T-helper 17 cell (primary cell): ENCODE measurements at places on chromosomes 1 and 21.

DNA sequence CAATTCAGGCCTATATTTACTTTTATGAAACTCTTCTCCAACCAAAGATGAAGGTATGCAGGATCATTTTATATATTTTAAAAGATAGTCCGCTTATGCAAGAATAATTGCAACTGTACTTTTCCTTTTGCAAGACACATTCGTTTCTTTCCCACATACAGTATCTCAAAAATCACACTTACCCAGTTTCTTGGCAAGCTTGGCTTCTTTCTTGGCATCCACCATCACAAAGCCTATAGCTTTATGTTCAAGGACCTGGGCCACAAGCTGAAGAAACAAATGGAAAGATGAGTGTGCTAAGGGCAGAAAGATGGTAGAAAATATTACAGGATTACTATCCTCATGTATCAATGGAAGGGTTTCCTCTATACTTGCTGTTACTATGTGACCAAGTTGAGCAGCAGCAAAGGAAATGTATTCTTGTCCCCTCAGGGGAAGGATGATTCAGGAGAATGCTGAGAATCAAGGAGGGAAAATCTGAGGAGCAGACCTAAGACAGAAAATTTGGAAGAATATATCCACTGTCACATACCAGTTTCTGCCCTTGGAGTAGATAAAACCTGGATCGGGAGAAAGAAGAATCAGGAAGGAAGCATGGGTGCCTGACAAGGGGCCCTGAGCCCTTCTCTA is 23.8 kb downstream of the CASQ2 start:
- DNase-seq = no peak

DNA sequence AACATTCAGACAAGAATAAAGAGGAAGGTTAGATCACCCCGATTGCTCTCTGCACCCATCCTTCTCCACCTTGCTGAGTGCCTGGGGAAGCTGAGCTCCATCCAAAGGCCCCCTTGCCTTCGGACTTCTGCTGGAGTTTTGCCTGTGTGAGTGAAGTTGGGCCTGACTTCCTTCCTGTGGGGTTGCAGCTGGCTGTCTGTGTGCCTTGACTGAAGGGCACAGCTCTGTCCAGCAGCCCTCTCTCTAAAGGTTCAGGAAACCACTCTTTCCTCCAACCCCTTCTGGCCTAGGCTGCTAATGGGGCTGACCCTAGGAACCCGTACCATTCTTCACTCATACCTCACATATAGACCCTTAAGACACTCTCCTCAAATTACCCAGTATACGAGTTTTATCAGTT is 173.4 kb upstream of the HMCN1 start:
- DNase-seq = no peak

- DNase-seq = no peak
These were observed 42.0 kb downstream of the ELK4 start for GRCh38 chr1:205589618-205590456.

DNA sequence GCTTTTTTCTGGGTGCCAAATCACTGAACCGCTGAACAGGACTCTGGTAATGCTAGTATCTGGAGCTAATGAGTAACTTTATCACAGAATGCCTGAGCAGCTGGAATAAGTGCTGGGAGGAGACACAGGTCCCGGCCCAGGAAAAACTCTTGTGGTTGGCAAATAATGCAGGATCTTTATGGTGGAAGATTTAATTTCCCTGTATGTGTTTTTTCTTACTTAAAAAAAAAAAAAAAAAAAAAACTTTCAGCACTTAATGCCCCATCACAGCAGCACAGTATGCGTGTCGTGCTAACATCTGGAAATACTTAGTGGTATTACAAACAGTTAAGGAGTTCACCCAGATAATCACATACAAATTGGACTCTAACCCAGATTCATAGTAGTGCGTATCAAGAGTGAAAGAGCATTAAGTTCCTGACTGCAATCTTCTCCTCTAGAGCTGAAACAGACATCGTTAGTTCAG is 220.7 kb downstream of the TOMM20 start:
- no peak for DNase-seq

DNA sequence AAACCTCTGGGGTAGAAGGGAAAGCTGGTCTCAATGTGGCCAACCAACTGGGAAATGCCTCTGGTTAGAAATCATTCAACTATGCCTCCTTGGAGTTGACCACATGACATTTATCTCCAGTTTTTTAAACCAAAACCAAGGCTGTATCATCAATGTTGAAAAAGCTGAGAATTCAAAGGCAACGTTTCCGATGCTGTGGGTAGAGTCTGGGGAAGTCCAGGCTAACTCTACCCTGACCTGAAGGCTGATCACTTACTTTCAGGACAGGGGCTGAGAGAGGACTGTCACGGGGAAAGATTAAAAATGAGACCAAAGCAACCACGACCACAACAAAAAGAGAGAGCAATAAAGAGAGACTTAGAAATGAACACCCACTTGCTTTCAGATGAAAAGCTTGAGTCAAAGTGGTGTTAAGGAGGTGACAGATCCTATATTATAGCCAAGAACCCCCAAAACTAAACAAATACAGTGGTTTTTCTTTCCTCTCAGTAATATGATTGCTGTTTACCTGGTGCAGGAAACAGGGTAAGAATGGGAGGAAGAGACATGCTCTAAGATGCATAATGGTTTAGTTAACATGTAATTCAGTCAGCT is 90.8 kb upstream of the TNFSF4 start:
- DNase-seq = no peak

DNA sequence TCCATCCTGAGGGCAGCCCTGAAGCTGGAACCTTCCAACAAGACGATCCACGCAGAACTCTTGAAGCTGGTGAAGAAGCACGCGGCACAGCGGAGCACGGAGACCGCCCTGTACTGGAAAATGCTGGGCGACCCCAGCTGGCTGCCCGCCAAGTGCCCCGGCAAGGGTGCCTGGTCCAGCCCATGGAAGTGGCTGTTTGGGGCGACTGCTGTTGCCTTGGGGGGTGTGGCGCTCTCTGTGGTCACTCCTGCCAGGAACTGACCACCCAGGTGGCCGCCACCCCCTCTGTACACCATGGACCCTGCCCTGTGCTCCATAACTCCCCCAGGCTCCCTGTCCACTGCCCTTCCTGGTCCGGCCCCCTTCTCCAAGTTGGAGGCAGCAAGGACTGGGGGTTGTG is 90.8 kb downstream of the PPP1R12B start:
- no peak for DNase-seq

DNA sequence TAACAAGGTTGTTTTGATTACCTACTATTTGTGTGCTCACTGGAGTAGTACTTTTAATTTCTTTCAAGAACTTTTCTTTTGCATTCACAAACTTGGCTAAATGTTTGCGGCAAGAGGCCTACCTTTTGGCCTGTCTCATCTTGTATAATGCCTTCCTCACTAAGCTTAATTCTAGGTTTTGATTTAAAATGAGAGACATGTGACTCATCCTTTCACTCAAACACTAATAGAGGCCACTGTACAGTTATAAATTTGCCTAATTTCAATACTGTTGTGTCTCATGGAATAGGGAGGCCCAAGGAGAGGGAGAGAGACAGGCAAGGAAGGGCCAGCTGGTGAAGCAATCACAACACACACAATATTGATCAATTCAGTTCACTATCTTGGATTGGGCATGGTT is 66.1 kb downstream of the ZNF644 start:
- DNase-seq = no peak

- no peak for DNase-seq
These were observed 183.6 kb downstream of the FOXD2 start for GRCh38 chr1:47621483-47621882.

DNA sequence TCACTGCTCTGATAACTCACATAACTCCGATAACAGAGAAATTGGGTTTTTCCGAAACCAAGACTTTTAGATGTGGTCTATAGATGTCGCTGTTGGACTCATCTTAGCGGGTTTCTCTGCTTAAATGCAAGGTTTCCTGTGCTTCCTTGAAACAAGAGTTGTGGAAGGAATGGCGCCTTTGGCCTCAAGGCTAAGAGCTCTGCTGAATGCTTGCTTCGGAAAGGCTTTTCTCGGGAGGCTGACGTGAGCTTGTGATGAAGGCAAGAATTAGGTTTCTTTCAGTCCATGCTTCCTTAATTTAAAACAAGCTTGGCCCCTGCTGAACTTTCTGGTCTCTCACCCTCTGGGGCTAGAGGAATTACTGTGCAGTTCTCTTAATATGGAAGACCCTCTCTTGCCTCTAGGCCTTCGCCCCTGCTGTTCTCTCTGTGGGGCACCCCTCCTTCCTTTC is 113.5 kb downstream of the MAP3K21 start:
- no peak for DNase-seq

- no peak for DNase-seq
These were observed 19.0 kb downstream of the TGFB2 start for GRCh38 chr1:218364028-218364710.

GRCh38 chr1:73887412-73887811 is 310.6 kb downstream of the LRRIQ3 start:
- DNase-seq = no peak

DNA sequence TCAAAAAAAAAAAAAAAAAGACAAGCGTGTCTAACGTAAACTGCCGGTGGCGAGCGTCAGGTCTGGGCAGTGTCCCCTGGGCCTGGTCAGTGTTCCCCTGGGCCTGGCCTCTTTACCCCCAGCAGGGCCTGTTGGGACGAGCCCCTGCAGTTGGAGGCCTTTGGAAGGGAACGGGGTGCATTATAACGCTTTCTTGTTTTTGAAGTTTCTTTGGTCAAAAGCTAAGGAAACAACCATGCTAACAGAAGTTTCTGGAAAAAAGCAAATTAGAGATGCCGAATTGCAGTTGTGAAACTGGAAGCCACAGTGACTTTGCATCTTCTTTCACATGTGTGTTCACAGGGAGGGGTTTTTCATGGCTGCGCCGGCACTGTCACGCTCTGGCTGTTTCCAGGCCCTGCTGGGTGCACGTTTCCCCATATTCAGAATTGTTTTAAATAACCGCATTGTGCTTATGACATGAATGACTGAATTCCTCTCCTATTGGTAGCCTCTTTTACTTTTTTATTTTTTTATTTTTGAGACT is 16.0 kb downstream of the RRP1 start:
- DNase-seq = no peak

GRCh38 chr1:171792656-171793369 is 11.4 kb downstream of the METTL13 start:
- no peak for DNase-seq

GRCh38 chr1:189662190-189662589 is 815.5 kb downstream of the BRINP3 start:
- DNase-seq = no peak

DNA sequence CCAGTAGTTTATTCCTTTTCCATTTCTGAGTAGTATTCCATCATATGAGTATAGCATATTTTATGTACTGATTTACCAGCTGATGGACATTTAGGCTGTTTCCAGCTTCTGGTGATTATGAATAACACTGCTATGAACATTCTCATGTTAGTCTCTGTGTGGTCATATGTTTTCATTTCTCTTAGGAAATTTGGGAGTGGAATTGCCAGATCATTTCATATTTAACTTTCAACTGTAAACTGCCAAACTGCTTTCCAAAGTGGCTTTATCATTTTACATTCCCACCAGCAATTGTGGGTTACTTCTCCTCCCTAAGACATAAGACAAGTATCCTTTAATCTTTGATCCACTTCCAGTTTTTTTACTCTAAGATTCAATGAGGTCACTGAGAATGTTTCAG is 85.7 kb upstream of the RALGPS2 start:
- no peak for DNase-seq

- DNase-seq = no peak
These were observed 15.9 kb upstream of the POGZ start for GRCh38 chr1:151475175-151475574.

DNA sequence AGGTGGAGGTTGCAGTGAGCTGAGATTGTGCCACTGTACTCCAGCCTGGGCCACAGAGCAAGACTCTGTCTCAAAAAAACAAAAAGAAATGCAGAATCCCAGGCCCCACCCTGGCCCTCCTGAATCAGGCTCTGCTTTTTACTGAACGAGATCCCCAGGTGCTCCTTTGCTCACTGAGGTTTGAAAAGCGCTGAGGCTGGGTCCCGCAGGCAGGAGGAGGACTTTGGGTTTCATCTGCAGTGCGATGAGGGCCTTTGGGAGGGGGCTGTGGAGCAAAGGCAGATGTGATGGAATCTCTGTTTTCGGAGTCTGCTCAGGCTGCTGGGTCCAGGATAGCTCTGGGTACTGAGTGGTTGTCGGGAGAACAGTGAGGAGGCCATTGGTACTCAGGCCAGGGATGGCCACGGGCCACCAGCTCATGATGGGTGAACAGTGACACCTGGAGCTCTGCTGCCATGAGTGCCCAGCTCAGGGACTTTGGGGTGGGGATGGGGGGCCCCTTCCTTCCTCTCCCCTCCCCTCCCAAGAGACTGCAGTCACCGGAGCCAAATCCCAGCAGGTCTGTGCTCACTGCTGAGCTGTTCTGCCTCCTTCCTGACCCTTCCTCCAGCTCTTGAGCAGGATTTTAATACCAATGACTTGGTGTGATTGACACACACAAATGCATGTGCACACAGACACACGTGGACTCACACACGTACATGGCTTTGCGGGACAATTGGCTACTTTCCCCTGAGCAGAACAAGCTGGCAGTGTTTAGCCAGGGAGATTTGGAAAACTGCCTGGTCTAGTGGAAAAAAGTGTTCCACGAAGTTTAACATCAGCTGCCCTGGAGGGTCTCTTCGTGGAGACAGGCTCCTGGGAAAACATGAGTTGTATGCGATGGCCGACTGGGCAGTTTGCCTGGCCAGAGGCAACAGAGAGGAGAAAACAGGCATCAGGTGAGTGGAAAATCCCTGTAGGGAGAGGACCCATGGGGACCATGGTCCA is 3.6 kb upstream of the DHRS3 start:
- DNase-seq = no peak

DNA sequence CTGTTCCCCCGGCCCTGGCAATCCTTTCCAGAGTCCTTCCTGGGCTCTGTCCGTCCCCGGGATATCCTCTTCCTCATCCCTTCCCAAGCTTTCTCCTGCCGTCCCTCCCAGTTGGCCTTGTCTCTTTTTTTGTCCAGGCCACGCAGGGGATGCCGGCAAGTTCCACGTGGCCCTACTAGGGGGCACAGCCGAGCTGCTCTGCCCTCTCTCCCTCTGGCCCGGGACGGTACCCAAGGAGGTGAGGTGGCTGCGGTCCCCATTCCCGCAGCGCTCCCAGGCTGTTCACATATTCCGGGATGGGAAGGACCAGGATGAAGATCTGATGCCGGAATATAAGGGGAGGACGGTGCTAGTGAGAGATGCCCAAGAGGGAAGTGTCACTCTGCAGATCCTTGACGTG is 13.4 kb upstream of the SVBP start:
- no peak for DNase-seq
